ENCODE measurements at places on chromosomes 1 and 21.

DNA sequence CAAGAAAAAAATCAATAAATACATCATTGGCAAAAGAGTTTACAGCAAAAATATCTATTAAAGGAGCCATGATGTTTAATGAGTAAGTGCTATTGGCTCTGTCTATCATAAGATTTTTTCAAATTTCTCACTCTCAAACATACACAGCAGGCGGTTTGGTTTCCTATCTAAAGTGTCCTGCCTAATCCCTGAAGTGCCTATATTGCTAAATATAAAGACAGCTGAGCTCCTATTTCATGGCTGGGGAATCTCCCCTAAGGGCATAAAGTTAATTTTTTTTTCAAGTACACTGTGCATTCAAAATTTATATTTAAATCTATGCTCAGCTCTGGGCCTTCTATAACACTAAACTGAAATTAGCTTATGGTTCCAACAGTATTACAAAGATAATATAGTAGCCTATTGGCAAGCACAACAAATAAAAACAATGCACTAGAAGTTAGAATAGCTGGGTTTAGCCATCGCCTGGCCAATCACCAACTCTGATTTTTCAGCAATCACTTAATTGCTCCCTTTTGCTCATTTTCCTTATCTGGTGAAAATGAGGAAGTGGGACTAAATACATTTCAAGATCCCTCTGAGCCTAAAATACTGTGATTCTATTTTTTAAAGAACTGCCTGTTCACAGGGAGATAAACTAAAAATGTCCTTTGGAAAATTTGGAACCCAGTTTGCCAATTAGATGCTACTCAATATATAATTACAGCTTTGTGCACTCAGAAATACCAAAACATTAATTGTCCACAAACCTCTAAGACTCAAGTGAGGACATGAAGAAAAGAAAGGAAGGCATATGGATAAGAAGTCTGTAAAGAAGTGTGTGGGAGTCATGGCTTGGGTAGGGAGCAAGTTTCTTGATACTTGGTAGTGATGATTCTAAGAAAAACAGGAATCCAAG, 62.5 kb downstream of the WDR64 start:
- peak; percentile 3 for DNase-seq

DNA sequence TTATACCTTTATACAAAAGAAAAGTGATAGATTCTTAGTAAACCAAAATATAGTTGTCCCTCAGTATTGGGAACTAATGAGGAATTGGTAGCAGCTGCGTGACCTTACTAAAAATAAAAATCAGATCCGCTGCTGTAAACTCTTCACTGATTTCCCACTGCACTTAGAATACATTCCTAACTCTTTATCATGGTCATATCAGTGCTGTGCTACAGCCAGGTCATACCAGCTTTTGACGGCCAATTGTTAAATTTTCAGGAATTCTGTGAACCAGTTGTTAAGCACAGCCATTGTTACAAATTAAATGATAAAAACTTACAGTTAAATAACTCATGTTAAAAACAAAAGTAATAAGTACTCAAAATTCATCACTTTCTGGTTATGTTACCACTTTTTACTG, 245.3 kb downstream of the GPR52 start:
- no peak for DNase-seq

DNA sequence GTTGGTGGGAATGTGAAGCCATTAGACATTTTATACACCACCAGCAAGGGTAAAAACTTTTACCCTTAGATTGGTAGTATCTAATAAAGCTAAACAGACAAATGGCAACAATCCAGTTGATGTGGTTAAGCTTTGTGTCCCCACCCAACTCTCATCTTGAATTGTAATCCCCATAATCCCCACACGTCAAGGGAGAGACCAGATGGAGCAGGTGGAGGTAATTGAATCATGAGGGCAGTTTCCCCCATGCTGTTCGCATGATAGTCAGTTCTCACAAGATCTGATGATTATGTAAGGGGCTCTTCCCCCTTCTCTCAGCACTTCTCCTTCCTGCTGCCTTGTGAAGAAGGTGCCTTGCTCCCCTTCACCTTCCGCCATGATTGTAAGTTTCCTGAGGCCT, 602.3 kb downstream of the NUF2 start:
- peak; percentile 8 for DNase-seq

DNA sequence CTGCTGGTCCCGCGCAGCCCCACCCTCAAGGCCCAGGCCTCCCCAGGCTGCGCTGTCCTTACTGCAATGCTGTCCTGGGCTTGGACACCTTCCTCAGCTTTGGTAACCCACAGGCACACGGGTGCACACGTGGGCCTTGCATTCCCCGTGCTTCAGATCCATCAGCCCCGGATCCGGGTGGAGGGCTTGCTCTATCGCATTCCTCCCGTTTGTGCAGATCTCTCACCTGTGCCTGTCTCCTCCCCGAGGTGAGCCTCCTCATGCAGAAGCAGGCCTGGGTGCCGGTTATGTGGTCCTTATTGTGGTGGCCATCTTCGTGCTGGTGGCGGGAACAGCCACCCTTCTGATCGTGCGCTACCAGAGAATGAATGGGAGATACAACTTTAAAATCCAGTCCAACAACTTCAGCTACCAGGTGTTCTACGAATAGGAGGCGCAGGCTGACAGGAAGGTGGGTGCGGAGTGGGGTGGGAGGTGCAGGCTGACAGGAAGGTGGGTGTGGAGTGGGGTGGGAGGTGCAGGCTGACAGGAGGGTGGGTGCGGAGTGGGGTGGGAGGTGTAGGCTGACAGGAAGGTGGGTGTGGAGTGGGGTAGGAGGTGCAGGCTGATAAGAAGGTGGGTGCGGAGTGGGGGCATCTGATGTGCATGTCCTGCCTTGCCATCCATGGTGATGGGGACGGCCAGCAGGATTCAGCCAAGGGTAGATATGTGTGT, 66.2 kb downstream of the UMODL1 start:
- no peak for DNase-seq

DNA sequence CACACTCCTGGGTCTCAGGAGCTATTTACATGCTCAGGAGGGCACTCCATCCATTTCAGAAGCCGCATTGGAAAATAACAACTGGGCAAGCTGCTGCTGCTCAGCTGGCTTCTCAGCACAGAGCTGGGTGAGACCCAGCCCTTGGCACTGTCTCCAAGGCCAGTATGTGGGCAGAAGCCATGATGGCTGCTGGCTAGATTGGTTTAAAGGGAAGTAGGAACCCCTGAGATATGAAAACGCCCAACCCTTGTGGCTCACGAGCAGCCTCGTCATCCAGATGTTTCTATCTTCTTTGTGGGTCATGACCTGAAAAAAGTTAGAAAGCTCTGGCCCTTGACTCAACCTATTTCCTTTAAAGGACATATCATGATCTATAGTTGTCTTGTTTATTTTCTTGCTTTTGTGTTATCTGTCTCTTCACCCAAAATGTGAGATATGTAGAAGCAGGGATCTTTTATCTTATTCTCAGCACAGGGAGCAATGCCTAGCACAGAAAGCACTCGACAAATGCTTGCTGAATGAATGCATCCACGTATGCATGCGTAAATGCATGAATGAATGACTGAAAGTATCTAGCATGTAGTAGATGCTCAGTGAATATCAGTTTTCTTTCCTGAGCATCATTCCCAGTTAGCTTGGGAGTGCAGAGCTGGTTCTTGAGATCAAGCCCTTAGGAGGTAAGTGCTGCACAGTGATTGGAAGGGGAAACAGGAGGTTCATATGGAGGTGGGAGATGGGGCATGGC, 11.6 kb downstream of the MYBPH start:
- peak; percentile 82 for DNase-seq

GRCh38 chr1:57711326-57711725, 287.5 kb upstream of the DAB1 start:
- no peak for DNase-seq

GRCh38 chr1:8217809-8218208, 100.1 kb upstream of the SLC45A1 start:
- no peak for DNase-seq

DNA sequence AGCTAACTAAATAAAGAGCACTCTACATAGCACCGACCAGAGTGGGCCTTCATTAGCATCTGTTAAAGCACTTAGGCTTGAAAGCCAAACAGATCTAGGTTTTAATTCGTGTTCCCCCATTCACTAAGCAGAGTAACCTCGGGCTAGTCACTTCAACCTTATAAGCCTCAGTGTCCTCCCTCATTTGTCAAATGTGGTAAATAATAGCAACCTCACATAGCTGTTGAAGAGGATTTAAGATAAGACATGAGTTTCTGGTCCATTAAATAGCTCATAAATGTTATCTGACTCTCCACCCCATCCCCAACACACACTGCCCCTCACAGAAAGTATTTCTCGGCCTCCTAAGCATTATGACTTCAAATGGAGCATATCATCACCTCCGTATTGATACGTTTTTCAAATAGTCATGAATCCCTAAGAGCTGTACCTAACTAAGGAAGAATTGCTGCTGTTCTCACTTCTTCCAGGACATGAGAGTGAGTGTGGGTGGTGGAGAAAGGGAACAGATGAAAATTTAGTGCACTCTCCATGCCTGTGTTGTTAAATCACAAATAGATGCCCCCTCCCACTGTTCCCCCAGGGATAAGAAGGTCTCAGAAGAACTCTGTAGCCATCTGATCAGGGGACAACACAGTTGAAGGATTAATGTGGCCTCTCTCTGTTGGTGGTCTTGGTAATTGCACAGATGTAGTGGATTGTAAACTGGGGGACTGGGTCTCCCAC, 47.6 kb downstream of the PLPP3 start:
- no peak for DNase-seq

GRCh38 chr1:102163799-102164198, 167.1 kb upstream of the OLFM3 start:
- no peak for DNase-seq

GRCh38 chr1:67352211-67352610, 44.5 kb downstream of the IL12RB2 start:
- no peak for DNase-seq

- no peak for DNase-seq
Measured at GRCh38 chr1:115322631-115323030, 15.4 kb downstream of the NGF start.

Data from hematopoietic multipotent progenitor cell treated with erythropoietin and hydrocortisone succinate and interleukin-3 and kit ligand, for 4 days (in vitro differentiated cells).